Lung (tissue), 17 donors: ENCODE measurements at places on chromosomes 1 and 21. TPM values are rescaled to one million over a fixed set of nuclear protein-coding genes. Genes with fewer than 3 reads are reported as not detected.

Gene CADM3
- 3.7 TPM for total RNA-seq

- H3K4me1 ChIP-seq = peaks cover 11% of the 10 kb centered on the region
- DNase-seq = no peak
- no peak overlapping the region for H3K4me3 ChIP-seq
- no peaks in the 10 kb centered on the region for H3K36me3 ChIP-seq
- H3K27me3 ChIP-seq = no peaks in the 10 kb centered on the region
Measured at GRCh38 chr1:6345009-6345408, 48.6 kb downstream of the ACOT7 start.

- no peaks in the 10 kb centered on the region for H3K4me1 ChIP-seq
- DNase-seq = no peak
- no peak overlapping the region for H3K27ac ChIP-seq
- H3K27me3 ChIP-seq = no peaks in the 10 kb centered on the region
Measured at GRCh38 chr1:208000504-208000903, 89.6 kb upstream of the CD34 start.

DNA sequence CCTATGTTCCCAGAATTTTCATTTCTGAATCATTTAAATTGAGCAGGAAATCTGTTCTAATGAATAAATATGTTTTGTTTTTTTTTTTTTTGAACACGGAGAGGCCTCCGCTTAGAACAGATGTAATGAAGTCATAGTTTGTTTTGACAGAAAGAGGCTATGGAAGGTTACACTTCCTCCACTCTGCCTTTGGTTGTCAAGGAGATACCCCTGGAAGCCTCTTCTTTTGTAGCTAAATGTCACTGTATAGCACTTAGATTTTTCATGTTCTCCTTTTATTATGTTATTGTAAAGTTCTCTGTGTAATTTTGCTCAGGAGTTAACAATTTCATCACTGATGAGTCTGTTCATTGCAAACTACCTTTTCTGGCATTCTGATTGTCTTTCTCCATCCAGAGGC, 22.7 kb upstream of the GNG12 start:
- no peak for DNase-seq
- H3K27me3 ChIP-seq = no peaks in the 10 kb centered on the region

- peak; percentile 44 for DNase-seq
- no peaks in the 10 kb centered on the region for H3K36me3 ChIP-seq
- H3K4me1 ChIP-seq = no peaks in the 10 kb centered on the region
- H3K4me3 ChIP-seq = no peak overlapping the region
- H3K27ac ChIP-seq = peak overlapping the region; percentile 15
Measured at GRCh38 chr1:32724678-32725614, 22.4 kb upstream of the SYNC start.

DNA sequence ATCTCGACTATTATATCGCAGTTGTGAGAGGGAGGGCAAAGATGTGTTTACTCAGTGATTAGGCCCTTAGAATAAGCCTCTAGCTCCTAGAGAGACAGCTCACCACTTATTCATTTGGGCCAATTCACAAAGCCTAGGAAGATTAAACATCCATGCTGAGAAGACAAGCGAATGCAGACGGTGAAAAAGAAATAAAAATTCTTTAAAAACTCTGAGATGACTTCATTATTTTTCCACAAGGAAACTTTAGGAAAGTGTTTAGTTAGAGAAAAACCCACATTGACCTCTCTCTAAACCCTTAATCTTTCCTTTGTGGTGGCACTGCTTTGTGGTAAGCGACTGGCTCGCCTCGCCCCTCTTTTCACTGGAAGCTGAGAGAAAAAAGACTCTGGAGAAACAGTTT, 146.8 kb upstream of the DMRTA2 start:
- peaks cover 4% of the 10 kb centered on the region for H3K36me3 ChIP-seq
- no peak overlapping the region for H3K4me3 ChIP-seq
- no peaks in the 10 kb centered on the region for H3K4me1 ChIP-seq
- no peak for DNase-seq
- no peaks in the 10 kb centered on the region for H3K27me3 ChIP-seq

DNA sequence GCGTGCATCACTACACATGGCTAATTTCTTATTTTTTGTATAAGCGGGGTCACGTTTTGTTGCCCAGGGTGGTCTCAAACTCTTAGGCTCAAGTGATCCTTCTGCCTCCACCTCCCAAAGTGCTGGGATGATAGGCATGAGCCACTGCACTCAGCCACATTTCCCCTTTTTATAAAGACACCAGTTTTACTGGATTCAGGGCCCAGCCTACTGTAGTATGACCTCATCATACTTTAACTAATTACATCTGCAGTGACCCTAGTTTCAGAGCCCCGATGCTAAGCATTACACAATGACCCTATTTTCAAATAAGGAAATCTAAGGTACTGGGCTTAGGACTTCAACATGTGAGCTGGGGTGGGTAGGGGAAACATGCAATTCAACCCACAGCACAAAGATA, 31.8 kb upstream of the ENAH start:
- no peaks in the 10 kb centered on the region for H3K27me3 ChIP-seq
- H3K36me3 ChIP-seq = no peaks in the 10 kb centered on the region
- H3K4me1 ChIP-seq = no peaks in the 10 kb centered on the region

DNA sequence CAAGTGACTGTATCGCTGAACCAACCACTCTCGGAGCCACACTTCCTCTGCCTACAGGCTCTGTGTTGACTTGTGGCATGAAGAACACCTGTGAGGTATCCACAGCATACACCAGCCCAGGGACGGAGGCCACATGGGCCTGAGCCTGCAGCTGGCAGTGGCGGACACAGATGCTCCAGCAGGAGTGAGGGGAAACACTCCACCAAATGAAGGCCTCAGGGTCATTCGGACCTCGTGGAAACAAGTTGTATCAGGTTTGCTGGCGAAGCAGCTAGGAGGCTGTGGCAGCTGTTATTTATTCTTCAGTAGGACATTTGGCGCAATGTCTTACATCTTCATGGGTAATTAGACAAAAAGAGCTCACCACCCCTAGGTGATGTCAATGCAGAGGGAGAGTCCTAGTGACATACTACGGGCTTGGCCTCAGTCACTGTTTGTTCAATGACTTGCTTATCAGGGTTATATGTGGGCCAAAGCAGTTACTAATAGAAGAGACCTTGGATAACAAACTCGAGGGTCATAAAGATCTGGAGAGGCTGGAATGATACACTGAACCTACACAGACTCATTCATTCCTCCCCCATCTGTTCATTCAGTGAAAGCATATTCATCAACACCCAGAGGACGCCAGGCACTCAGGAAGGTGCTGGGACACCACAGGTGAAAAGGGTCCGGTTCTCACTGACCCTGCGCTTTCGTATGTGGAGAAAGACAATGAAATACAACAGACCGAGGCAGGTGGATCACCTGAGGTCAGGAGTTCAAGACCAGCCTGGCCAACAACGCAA, 11.6 kb upstream of the ETS2 start:
- no peaks in the 10 kb centered on the region for H3K36me3 ChIP-seq
- DNase-seq = no peak
- no peak overlapping the region for H3K27ac ChIP-seq
- no peaks in the 10 kb centered on the region for H3K27me3 ChIP-seq
